Stimulated activated effector memory CD8-positive, alpha-beta T cell treated with anti-CD3 and anti-CD28 coated beads, Interleukin-12 subunit alpha, Interleukin-12 subunit beta, amount 100 ng/mL, for 72 hours (primary cell): ENCODE measurements at places on chromosomes 7 and 10.

DNA sequence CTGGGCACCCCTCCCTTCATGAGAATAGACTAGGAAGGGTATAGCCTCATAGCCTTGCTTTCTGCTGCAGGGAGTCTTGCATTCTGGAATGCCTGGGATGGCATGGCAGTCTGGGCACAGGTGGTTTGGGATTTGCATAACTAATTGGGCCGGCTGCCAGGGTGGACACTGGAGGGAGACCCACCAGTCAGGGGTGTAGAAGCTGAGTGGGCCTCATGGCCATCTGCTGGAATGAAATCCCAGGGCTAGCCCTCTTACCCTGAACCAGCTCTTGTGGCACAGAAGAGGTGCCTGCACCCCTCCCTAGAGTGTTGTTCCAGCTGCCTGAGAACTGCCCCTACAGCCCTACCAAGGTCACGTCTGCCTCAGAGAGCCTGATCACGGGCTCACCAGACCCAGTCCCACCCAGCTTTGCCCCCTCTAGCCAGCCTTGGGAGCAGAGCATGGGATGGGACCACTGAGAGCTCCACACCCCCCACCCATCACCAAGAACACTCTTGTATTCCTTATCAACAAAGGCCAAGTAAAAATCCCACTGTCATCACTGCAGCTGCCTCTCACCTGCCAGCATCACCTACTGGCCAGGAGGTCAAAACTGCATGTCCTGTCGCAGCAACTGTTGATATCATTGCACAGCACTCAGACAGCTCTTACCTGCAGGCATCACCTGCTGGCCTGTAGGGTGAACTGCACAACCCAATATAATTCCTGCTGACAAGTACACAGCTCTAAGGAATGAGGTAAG is 148.9 kb downstream of the ZEB1 start:
- DNase-seq = no peak

DNA sequence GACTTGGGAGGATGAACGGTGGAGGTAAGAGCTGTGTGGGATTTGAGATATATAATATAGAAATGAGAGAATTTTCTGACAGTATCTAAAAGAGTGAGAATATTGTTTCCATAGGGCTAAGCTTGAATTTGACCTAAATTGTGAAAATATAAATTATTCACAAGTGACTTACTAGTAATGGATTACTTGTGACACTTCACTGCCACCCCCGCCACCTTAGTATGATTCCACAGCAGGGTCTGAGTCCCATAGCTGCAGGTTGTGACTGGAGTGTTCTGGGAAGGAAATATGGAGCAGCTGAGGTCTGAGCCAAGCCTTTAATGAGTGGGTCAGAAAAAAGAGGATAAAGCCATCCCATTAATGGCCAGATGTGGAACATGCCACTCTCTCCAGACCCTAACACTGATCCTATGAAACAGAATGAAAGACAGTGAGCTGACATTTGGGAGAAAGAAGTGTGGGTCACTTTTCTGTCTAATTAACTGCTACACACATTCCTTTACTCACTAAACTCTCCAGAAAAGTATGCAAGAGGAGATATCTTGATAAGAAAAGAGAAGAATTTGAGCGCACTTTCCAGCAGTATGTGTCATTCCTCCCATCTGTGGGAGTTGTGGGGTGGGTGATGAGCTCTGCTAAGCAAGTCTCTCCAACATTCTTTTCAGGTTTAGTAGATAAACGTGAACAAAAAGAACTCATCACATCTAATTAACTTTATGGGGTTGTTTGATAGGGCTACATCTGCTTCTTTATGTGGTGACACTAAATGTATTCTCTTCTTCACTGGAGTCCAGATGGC is 1193.4 kb downstream of the SORCS3 start:
- DNase-seq = no peak

DNA sequence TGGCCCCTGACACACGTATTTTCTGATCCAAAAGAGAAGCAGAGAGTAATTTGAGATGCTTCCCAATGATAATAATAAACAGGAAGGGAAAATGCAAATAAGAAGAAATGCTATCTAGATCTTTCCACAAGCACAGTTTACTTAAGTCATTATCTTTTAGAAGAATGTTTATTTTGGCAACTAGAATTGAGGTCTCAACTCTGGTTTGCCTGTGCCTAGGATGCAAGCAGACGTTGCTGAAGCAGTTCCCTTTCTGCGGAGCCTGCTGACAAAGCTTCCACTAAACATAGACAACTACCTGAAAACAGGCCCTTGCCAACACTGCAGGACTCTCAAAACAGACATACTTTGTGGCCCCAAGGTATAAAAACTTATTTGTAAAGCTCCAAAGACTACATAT is 315.8 kb upstream of the POM121L12 start:
- DNase-seq = no peak

- DNase-seq = no peak
Observed at GRCh38 chr7:124257638-124258308, 224.9 kb upstream of the TMEM229A start.

DNA sequence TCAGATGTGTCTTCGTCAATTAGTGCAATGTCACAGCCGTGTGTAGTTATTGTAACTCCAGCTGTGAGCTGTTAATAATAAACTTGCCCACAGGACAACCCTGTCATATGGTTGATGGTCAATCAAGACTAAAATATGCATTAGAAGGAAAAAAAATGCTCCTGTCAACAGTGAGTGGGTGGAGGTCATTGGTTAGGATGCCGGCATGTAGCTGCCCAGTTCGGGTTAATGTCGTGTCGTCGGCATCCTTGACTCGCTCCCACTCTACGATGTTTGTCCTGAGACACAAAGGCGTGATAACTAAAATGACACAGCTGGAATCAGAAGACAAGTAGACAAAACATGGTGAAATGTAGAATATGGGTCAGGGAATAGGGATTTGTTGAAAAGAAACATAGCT is 442.8 kb upstream of the NPVF start:
- no peak for DNase-seq

GRCh38 chr10:18423058-18423637 is 228.2 kb downstream of the NSUN6 start:
- DNase-seq = no peak

DNA sequence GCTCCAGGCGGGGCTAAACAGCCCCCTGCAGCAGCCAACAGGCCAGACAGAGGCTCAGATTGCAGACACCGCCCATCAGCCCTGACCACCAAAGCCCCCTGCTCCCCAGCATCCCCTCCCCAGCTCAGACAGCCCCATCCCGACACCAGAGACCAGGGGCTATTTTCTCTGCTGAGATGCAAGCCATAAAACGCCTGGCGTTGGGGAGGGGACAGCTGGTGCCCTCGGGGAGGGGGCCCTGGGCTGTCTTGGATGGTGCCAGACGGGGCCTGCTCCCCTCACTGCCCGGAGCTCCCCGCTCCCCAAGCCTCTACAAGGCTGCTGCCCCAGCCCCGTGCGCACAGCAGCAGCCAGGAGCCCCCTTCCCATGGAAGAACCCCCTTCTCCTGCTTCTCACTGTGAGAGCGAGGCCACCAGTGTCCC is 31.8 kb downstream of the GET4 start:
- DNase-seq = no peak

- DNase-seq = no peak
Observed at GRCh38 chr7:44854644-44855364, 6.9 kb upstream of the H2AZ2 start.

GRCh38 chr7:45198986-45199385 is 41.4 kb downstream of the RAMP3 start:
- DNase-seq = no peak

DNA sequence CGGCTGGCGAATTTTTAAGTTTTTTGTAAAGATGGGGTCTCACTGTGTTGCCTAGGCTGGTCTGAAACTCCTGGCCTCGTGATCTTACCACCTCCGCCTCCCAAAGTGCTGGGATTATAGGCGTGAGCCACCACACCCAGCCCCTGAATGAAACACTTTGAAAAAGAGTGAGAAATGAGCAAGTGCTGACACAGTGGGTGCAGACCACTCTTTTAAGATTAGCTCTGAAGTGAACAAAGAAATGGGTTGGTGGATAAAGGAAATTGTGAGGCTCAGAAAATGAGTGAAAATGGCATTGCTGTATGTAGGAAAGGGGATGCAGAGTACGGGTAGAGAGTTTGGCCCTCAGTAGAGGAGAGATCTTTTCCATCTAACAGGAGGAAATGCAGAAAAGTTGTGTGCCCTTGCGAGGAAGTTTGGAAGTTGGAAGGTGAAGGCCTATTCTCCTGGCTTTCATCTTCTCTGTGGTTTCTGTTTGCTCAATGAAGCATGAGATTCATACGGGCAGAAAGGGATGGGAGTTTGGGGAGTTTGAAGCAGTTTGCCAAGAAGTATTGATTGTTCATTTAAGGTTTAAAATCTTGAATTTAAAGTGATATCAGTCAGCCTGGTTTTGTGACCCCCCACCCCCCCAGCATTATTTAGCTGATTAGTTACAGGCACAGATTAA is 11.0 kb downstream of the MAPK8 start:
- no peak for DNase-seq

GRCh38 chr7:105065104-105065503 is 51.1 kb downstream of the KMT2E start:
- no peak for DNase-seq

- DNase-seq = peak; percentile 74
Observed at GRCh38 chr10:119165171-119166117, at the start of gene SFXN4. TSS of gene SFXN4 (minus strand) at chr10:119165714. CDS start at chr10:119165647, 67 bp downstream.

DNA sequence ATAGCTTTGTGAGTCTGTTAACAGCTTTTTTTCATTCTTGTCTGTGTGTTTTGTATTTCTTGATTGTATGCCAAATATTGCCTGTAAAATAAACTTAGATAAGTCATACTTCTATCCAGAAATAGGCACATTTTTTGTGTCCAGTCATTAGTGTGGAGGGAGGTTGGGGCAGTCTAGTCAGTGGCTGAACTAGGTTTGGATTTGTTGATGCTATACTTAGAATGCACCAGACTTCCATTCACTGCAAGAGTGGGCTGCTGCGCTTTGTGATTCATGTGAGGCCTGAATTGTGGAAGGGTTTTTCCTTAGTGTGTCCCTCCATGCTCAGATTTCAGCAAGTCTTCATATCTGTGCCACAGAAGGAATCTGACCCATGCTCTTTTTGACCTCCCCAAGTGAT is 50.0 kb downstream of the TRUB1 start:
- DNase-seq = no peak

DNA sequence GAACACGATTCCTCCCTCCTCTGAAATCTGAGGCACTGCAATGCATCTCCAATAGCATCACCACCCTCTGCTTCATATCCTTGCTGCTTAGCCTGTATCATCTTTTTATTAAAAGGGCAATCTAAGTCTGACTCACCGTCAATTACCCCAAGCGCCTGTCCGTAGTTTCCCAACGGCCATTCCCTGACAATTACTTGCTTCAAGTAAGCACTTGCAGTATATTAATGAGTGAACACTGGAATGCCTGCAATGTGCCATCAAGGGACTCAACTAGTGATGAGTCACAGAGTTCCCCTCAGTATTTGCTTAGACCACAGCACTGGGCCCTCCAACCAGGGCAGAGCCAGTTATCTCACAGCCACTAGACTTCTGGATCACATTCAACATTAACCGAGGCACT is 19.5 kb upstream of the PPP1R3C start:
- DNase-seq = no peak

GRCh38 chr10:80855348-80855971 is 317.8 kb downstream of the SH2D4B start:
- no peak for DNase-seq

DNA sequence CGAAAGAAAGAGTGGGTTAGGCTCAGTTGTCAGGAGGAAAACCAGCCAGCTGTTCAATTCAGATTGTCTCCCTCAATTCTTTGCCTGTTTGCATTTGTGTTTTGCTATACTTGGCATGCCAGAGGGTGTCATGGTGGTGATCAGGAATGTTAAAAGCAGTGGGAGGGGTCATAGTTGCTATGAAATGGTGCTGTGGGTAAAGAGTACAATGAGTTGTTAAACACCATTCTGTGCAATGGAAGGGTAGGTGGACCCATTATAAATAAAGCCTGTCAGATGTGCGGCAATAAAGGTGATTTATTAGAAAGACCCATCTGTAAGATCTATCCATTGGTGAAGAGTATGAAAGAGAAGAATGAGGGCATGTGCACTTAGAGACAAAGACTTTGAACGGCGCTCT is 82.2 kb downstream of the MRPL32 start:
- DNase-seq = no peak

DNA sequence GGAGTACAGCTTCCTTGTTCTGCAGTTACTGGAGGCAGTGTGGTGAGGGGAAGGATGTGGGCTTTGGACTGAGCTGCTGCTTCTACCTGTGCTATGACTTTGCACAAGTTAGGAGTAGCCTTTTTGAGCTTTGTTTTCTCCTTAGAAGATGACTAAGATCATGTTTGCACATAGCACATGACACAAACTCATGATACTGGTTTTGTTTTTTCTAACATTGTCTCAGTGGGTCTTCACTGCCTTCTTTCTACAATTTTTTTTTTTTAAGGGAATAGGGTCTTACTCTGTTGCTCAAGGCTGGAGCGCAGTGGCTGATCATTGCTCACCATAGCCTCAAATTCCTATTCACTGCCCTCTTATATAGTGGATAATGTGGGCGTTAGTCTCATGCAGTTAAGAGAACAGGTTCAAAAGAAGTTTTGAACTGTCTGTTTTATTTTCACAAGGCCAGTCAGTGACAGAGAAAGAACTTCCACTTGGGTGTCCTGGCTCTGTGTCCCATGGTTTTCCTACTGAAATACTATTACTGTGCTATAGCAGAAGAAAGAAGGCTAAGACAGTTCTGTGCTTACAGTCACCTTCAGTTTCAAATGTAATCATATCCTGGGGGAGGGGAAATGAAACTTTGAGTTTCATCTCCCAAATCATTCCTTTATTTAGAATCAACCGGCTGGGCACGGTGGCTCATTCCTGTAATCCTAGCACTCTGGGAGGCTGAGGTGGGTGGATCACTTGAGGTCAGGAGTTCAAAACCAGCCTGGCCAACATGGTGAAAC is 72.0 kb downstream of the KAT6B start:
- DNase-seq = no peak

DNA sequence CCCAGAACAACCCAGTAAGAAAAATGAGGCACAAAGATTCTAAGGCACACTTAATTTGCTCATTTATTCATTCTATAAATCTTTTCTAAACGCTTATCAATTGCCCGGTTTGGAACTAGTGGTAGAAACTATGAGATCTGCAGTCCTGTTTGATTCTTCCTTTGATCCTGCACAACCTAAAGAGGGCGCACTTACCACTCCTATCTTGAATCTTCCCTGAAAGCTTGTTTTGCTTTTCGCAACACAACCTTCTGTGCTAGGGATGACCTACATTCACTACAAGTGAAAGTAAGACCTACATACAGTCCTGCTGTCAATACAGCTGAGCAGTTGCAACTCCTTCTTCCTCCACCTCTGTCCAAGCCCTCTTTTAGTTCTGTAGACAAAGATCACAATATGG is 12.6 kb upstream of the ARL4A start:
- no peak for DNase-seq

DNA sequence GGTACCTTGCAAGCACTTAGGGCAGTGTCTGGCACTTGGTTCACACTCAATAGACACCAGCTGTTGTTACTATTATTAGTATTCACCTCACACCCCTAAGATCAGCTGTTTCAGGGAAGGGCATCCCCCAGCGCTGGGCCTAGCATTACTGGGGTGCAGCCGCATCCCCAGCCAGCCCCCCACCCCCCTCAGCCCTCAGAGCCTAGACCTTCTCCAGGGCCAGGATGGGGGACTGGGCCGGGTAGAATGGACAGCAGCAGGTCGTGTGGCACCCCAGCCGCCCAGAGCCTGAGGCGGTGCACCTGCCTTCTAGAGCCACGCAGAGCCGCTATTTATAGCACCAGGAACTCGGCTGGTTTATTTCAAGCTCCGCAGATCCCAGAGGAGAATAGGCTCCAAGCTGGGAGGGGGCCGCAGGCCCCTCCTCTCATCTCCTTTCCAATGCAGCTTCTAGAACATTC is 60.5 kb downstream of the GTF2IRD1 start:
- DNase-seq = no peak

- no peak for DNase-seq
Observed at GRCh38 chr10:132360766-132361447, 28.9 kb downstream of the LRRC27 start.
